Activated naive CD4-positive, alpha-beta T cell treated with anti-CD3 and anti-CD28 coated beads, Interleukin-2, amount 10 ng/mL, durations not matched to agents 7 days and 5 days (primary cell): ENCODE measurements at places on chromosomes 4 and X.

- H3K4me3 ChIP-seq, result no peak overlapping the region
- H3K36me3 ChIP-seq, result no peaks in the 10 kb centered on the region
- H3K4me1 ChIP-seq, result peaks cover 2% of the 10 kb centered on the region
- H3K27ac ChIP-seq, result no peak overlapping the region
- H3K27me3 ChIP-seq, result peaks cover 60% of the 10 kb centered on the region
- DNase-seq, result no peak
These were observed 3.1 kb upstream of the SLC6A8 start for GRCh38 chrX:153684467-153685155.

DNA sequence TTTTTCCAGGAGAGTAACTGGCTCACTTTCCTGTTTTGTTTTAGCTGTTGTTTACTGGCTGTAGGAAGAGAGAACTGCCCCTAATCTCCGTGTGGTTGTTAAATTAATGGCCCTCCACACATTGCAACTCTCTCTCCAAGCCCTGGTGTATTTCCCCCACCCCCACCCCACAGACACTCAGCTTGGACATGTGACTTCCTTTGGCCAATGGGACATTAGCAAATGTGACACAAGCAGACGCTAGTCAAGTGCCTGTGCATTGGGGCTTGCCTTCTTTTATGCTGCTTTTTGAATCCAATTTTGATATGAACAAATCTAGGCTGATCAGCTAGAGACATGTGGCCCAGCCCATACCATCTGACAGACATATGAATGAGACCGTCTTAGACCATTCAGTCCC is 59.6 kb upstream of the TAB3 start:
- DNase-seq, result no peak
- no peaks in the 10 kb centered on the region for H3K27me3 ChIP-seq
- H3K4me1 ChIP-seq, result no peaks in the 10 kb centered on the region

- no peak overlapping the region for H3K4me3 ChIP-seq
- peaks cover 13% of the 10 kb centered on the region for H3K4me1 ChIP-seq
- DNase-seq, result no peak
- no peaks in the 10 kb centered on the region for H3K27me3 ChIP-seq
These were observed 7.2 kb downstream of the NFXL1 start for GRCh38 chr4:47907089-47907646.

- H3K27ac ChIP-seq, result no peak overlapping the region
- no peaks in the 10 kb centered on the region for H3K27me3 ChIP-seq
- no peak for DNase-seq
- no peaks in the 10 kb centered on the region for H3K4me1 ChIP-seq
- H3K36me3 ChIP-seq, result no peaks in the 10 kb centered on the region
These were observed 1972.6 kb downstream of the ARAP2 start for GRCh38 chr4:34271479-34272355.

DNA sequence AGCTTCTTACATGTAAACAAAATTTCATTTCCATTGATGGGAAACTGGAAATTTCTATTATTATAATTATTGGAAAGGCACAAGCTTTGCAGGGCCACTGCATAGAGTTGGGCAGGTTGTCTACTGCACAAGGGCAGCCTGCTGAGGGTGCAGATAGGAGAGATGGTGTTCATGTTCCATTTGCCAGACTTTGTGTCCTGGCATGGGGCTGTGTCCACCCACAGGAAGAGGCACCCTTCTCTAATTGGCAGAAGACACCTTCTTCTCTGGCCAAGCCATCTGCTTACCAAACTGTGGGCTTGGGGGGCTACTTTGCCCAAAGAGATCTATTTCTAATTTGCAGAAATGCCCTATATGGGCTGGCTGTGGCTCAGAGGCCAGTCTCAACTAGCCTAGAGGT is 140.7 kb downstream of the GATB start:
- peaks cover 6% of the 10 kb centered on the region for H3K27me3 ChIP-seq
- H3K4me1 ChIP-seq, result no peaks in the 10 kb centered on the region
- no peak overlapping the region for H3K4me3 ChIP-seq

- no peaks in the 10 kb centered on the region for H3K27me3 ChIP-seq
- H3K36me3 ChIP-seq, result no peaks in the 10 kb centered on the region
- H3K27ac ChIP-seq, result no peak overlapping the region
- no peak overlapping the region for H3K4me3 ChIP-seq
These were observed 711.9 kb upstream of the ATOH1 start for GRCh38 chr4:93116624-93117023.

DNA sequence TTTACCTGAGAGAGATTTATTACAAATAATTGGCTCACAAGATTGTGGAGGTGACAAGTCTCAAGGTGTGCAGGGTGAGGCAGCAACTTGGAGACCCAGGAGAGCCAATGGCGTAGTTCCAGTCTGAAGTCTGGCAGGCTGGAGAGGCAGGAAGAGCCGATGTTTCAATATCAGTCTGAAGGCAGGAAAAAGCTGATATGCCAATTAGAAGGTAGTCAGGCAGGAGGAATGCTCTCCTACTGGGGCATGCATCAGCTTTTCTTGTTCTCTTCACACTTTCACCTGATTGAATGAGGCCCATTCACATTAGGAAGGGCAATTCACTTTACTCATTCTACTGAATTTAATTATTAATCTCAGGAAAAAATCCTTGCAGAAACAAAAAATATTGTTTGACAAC is 1351.7 kb upstream of the ADGRL3 start:
- no peak overlapping the region for H3K4me3 ChIP-seq
- H3K36me3 ChIP-seq, result no peaks in the 10 kb centered on the region
- H3K27me3 ChIP-seq, result no peaks in the 10 kb centered on the region
- DNase-seq, result no peak
- no peak overlapping the region for H3K27ac ChIP-seq
- no peaks in the 10 kb centered on the region for H3K4me1 ChIP-seq

- H3K4me1 ChIP-seq, result peaks cover 10% of the 10 kb centered on the region
- H3K27ac ChIP-seq, result no peak overlapping the region
These were observed 644.1 kb downstream of the MID1IP1 start for GRCh38 chrX:39445336-39445735.

GRCh38 chrX:53713987-53714579 is 27.6 kb upstream of the HUWE1 start:
- no peaks in the 10 kb centered on the region for H3K27me3 ChIP-seq
- H3K36me3 ChIP-seq, result peaks cover 25% of the 10 kb centered on the region
- peaks cover 67% of the 10 kb centered on the region for H3K4me1 ChIP-seq
- H3K27ac ChIP-seq, result peak overlapping the region; percentile 99

- peaks cover 36% of the 10 kb centered on the region for H3K27me3 ChIP-seq
- H3K27ac ChIP-seq, result no peak overlapping the region
- DNase-seq, result peak; percentile 83
- no peak overlapping the region for H3K4me3 ChIP-seq
- no peaks in the 10 kb centered on the region for H3K36me3 ChIP-seq
These were observed 17.2 kb upstream of the RNF212 start for GRCh38 chr4:1130316-1131186.

DNA sequence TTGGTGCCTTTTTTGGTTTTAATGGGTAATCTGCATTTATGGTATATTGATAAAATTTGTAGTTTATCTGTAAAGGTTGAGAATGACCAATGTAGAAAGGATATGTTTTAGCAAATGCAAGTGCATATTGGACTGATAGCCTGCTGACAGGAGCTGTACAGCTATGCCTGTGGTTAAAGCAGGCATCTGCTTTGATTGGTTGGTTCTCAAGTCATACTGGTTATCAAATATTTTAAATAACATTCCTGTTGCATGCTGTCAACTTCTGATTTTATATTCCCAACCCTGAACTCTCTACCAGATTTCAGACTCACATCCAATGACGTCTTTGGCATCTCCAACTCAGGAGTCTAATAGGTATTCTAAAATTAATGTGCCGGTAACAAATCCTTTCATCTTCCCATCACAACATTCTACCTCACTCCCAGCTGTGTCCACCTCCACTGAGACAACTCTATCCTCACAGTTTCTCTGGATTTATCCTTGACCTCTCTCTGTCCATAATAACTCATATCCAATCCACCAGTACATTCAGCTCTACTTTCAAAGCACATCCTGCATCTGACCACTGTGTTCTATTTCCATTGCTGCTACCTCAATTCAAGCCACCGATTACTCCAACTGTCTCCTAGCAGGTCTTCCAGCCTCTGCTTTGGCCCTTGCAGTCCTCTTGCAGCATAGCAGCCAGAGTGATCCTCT is 125.7 kb downstream of the CAMK2D start:
- no peak for DNase-seq
- H3K27ac ChIP-seq, result peak overlapping the region; percentile 3
- H3K27me3 ChIP-seq, result no peaks in the 10 kb centered on the region
- H3K4me3 ChIP-seq, result no peak overlapping the region

DNA sequence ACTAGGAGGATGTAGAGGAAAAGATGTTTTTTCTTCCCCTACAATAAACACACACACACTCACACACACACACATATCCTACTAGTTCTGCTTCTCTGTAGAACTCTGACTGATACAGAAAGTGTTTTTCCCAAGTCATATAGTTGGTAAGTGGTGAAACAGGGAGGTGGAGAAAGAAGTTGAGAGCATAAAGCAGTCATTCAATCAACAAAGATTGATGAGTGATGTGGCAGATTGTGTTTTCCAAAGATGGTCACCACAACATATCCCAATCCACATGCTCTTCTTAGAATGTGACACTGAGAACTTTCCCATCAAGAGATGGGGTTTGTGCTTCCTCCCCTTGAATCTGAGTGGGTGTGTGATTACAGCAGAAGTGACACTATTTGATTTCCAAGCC is 123.4 kb upstream of the ATP6AP2 start:
- DNase-seq, result no peak
- H3K36me3 ChIP-seq, result no peaks in the 10 kb centered on the region
- H3K27me3 ChIP-seq, result peaks cover 6% of the 10 kb centered on the region
- no peaks in the 10 kb centered on the region for H3K4me1 ChIP-seq
- no peak overlapping the region for H3K27ac ChIP-seq

- peaks cover 18% of the 10 kb centered on the region for H3K4me1 ChIP-seq
- peaks cover 1% of the 10 kb centered on the region for H3K36me3 ChIP-seq
- no peak for DNase-seq
- no peaks in the 10 kb centered on the region for H3K27me3 ChIP-seq
- H3K27ac ChIP-seq, result no peak overlapping the region
These were observed 170.4 kb upstream of the CASK start for GRCh38 chrX:42093756-42094155.

- peak overlapping the region; percentile 88 for H3K27ac ChIP-seq
- peaks cover 42% of the 10 kb centered on the region for H3K36me3 ChIP-seq
- DNase-seq, result peak; percentile 41
- peak overlapping the region; percentile 86 for H3K4me3 ChIP-seq
- no peaks in the 10 kb centered on the region for H3K27me3 ChIP-seq
These were observed 1.7 kb downstream of the GPRIN3 start for GRCh38 chr4:89305712-89306437.

GRCh38 chr4:13484749-13485221 is 645 bp upstream of the RAB28 start:
- H3K27ac ChIP-seq, result peak overlapping the region; percentile 96
- no peaks in the 10 kb centered on the region for H3K36me3 ChIP-seq
- DNase-seq, result no peak
- peaks cover 9% of the 10 kb centered on the region for H3K27me3 ChIP-seq
- H3K4me1 ChIP-seq, result peaks cover 31% of the 10 kb centered on the region

DNA sequence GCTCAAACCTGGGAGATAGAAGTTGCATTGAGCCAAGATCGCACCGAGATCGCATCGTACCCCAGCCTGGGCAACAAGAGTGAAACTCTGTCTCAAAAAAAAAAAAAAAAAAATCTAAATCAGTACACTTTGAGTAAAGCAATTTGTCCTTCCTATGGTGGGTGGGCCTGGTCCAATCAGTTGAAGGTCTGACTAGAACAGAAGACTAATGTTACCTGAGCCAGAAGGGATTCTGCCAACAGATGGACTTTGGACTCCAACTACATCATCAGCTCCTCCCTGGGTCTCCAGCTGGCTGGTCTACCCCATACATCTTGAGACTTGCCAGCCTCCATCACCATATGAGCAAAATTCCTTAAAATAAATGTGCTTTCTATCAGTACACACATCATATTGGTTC is 155.2 kb downstream of the DHRSX start:
- no peak for DNase-seq
- H3K36me3 ChIP-seq, result peaks cover 20% of the 10 kb centered on the region
- H3K27me3 ChIP-seq, result no peaks in the 10 kb centered on the region

DNA sequence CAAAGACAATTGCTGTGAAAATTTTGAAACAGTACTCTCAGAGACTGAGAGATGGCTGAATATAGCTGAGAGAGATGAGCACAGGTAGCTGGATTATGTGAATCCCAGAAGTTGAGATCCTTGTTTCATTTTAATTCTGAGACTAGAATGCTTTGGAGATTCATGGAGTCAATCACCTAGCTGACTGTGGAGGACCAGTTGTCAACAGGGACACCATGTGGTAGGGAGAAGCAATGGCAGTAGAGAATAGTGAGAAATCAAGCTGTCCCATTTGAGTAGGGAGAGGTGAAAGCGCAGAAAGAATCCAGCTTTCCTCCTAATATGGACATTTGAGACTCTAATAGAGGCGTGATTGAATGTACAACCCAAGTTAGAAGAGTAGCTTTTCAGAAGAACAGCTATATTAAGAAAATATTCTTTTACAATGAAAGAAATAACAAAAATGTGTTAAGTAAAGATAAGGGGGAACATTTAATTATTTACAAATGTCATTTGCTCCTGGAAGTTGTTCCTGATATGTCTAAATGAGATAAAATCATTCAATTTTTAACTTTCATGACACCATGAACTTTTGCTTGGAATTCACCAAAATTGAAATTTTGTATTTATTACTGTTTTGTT is 30.3 kb upstream of the GLRB start:
- no peaks in the 10 kb centered on the region for H3K27me3 ChIP-seq
- no peak for DNase-seq
- H3K36me3 ChIP-seq, result no peaks in the 10 kb centered on the region
- H3K4me3 ChIP-seq, result no peak overlapping the region
- no peaks in the 10 kb centered on the region for H3K4me1 ChIP-seq
